Activated T-helper 2 cell treated with anti-CD3 and anti-CD28 coated beads, Interferon-gamma antibody, Interleukin-2, Interleukin-4, amounts not matched to agents 10 μg/mL and 5 μg/mL and 100 μg/mL, durations not matched to agents 14 hours and 24 hours and 36 hours (primary cell): ENCODE measurements at places on chromosomes 3 and 15. TPM values are rescaled to one million over a fixed set of nuclear protein-coding genes. Genes with fewer than 3 reads are reported as not detected.

DNA sequence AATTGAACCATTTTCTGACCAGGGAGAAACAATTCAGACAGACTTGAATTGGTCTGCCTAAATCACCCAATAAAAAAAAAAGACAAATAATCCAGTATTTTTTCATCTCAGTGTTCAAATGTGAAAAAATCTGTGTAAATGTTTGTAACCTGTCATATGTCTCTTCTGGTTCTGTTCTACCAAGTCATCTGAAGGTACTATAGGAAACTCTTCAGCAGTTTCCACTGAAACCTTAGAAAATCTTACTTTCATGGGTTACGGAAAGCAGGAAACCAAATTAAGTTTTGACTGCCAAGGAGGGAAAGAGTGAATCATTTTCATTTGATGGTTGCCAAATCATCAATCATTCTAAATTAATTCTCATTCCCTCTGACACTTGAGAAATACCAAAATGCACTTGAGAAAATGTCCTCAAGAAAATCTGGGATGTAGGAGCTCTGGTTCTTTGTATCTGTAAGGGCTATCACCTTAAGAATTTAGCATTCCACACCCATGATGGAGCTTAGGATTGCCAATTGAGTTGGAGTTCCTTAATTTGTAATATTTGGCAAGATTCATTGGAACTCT lies 278.2 kb upstream of the KCNH8 start:
- DNase-seq: no peak

DNA sequence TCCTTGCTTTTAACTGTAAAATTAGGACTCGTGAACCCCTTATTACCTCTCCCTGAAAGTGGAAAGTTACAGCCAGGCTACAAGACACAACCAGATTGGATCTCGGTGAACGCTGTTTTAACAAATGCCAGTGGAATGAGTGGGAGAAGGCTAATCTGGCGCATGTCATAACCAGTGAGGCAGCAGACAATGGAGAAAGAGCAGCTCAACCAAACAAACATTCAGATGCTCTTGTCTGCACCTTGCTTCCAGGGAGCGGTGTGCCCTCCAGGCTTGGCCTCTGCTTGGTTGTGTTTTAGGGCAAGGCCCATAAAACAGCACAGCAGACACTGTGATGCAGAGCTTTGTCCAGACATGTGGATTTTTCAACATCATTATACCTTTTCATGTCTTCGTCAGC lies 45.9 kb upstream of the ATP1B3 start:
- DNase-seq: no peak

DNA sequence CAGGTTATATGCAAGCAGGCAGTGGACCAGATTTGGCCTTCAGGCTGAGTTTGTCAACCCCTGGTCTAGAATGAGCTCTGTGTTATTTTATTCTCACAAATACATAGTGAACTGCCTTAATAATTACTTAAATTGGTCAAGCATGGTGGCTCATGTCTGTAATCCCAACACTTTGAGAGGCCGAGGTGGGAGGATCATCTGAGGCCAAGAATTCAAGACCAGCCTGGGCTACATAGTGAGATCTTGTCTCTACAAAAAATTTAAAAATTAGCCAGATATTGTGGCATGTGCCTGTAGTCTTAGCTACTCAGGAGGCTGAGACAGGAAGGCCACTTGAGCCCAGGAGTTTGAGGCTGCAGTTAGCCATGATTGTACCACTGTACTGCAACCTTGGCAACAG lies 15.0 kb downstream of the PLS1 start:
- no peak for DNase-seq

GRCh38 chr15:52144656-52145178 lies 32.1 kb upstream of the BCL2L10 start:
- DNase-seq: no peak

- DNase-seq: no peak
Measured at GRCh38 chr15:68325726-68326125, 48.2 kb downstream of the FEM1B start.

- DNase-seq: no peak
Measured at GRCh38 chr3:193132241-193132640, 108.8 kb upstream of the PLAAT1 start.

PLSCR5 gene
- total RNA-seq: not detected in 2 replicates

TGM4 gene
- total RNA-seq: not detected in 2 replicates

ARHGAP31 gene
- 13.2 and 14.0 TPM in 2 replicates for total RNA-seq

SPESP1 gene
- total RNA-seq: 0.97 and 2.1 TPM in 2 replicates

CHRNB4 gene
- not detected in 2 replicates for total RNA-seq

DMXL2 gene
- 2.6 and 3.2 TPM in 2 replicates for total RNA-seq
